ENCODE measurements at places on chromosomes 13 and 19. TPM values are rescaled to one million over a fixed set of nuclear protein-coding genes. Genes with fewer than 3 reads are reported as not detected.

CCNA1 gene
- polyA plus RNA-seq, result 1.0 TPM

CGB2 gene
- not detected for polyA plus RNA-seq

LRRC25 gene
- polyA plus RNA-seq, result 1.2 TPM

- DNase-seq, result no peak
Measured at GRCh38 chr13:28590461-28590860, 68.5 kb upstream of the POMP start.

- DNase-seq, result no peak
Measured at GRCh38 chr13:99686157-99686572, 184.9 kb downstream of the TM9SF2 start.
